ENCODE measurements at places on chromosomes 5 and 9. TPM values are rescaled to one million over a fixed set of nuclear protein-coding genes. Genes with fewer than 3 reads are reported as not detected.

The BTNL3 gene
- not detected for polyA plus RNA-seq

DNA sequence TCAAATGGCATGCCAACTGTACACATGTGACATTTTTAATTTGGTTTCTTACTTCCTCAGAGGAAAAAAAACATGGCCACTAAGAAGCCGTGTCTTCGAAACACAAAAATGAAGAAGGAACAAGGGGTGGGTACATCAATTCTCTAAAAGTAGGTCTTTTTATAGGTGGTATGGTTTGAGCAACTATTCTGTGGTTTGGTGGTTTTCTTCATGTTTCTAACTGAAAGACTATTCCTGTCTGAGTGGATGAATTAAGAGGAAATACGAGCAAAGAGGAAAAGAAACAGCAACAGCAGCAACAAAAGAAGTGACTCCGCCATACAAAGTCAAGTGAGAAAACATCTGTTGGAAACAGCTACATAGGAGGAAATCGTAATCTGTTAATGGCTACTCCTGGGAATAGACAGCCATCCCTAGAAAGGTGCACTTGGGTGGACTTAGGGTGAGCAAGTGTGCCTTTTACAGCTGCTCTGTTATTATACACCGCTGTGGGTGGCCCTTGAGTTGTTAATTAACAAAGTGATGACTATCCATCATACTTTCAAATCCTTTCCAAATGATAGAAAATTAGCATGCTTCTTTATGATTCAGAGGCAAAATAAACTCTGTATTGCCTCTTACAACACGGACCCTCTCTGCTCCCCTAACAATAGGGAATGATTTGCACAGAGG, 575.8 kb downstream of the TLE1 start:
- DNase-seq: no peak

The IRF1 gene
- 6.2 TPM for polyA plus RNA-seq

DNA sequence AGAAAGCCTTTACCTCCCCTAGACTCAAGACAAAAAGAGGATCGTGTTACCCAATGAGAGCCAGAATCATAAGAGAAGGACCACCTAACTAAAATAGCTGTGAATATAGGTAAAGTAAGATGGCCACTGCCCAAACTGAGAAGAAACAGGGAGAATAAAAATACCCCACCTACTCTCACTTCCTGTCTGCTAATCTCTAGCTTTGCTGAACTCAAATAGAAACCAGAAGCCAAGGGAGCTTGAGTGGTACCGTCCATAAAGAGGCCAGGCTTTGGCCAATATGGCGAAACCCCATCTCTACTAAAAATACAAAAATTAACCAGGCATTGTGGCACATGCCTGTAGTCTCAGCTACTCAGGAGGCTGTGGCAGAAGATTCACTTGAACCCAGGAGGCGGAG, 123.0 kb upstream of the FST start:
- no peak for DNase-seq

- DNase-seq: no peak
Observed at GRCh38 chr5:10201223-10201868, 48.3 kb downstream of the ATPSCKMT start.

- no peak for DNase-seq
Observed at GRCh38 chr9:112719696-112720095, 1.8 kb upstream of the INIP start.

DNA sequence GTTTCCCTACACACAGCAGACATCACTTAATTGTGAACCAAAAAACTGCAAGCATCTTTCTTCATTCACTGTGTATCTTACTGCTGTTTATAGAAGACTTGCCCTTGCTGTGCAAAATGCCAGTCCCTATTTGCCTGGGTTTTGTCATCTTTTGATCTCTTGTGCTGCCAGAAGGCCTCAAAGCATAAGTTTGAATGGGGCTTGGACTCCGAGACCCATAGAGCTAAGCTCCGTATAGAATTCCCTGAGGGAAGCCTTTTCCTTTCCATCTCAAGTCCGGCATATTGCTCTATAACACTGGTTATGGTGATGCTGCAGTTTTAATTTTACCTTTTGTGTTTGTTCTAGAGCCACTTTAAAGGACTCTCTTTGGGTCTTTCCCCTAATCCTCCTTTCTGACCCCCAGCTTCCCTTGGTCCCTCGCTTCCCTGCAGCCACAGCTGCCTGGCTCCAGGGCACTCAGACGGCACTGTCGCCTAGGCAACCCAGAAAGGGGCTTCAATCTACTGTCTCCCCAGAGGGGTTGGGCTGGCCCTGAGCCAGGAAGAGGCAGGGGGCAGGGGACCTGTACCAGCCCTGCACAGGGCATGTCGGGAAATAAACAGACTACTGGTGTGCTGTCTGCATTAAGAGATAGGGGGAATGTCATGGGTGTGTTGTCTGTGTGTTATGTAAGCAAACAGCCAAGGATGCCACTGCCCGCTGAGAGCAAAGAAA, 73.4 kb upstream of the MELK start:
- no peak for DNase-seq

Measured in keratinocyte (primary cell).